ENCODE measurements at places on chromosomes 2 and 18.

DNA sequence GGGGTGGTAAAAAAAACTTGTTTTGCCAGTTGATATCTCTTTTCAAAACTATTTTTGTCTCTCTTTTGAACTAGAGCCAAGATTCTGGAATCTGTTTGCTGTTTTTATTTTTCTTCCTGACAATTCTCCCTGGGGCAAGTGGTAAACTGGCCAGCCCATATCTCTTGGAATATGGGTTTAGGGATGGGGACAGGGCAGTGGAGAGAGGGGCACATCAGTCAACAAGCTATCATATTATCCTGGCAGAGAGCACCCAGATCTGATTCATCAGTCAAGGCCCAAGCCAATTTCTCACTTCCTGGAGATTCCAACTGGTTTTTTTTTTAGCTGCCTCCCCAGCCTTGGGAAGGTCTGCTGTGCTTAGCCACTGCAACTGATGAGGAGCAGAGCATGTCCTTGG, 52.3 kb downstream of the ARHGAP28 start:
- DNase-seq, result no peak

GRCh38 chr2:230685178-230685577, 27.5 kb upstream of the CAB39 start:
- no peak for DNase-seq

GRCh38 chr2:242057379-242058040, 188.0 kb downstream of the RTP5 start:
- DNase-seq, result no peak

GRCh38 chr2:136130511-136130910, 12.6 kb upstream of the CXCR4 start:
- DNase-seq, result no peak

GRCh38 chr2:157946919-157947557, 70.9 kb upstream of the ACVR1 start:
- DNase-seq, result no peak

- DNase-seq, result no peak
Measured at GRCh38 chr2:169895294-169895985, 68.2 kb downstream of the UBR3 start.

DNA sequence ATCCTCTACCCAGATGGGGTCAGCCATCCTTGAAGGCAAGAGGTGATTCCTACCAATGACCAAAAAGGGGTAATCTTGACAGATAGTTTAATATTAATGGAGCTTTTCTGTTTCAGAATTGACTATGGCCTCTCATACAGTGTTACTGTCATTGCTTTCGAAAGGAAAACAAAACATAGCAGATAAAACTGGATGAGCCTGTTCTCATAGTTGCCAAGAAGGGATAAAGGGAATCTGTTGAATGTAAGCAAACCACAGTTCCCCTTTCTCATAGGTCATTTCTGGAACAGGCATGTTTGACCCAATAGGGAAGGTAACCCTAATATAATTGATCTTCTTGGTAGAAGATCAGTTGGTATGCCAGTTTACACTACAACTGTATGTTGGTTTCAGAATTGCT, 1.6 kb downstream of the RAB27B start:
- DNase-seq, result no peak

DNA sequence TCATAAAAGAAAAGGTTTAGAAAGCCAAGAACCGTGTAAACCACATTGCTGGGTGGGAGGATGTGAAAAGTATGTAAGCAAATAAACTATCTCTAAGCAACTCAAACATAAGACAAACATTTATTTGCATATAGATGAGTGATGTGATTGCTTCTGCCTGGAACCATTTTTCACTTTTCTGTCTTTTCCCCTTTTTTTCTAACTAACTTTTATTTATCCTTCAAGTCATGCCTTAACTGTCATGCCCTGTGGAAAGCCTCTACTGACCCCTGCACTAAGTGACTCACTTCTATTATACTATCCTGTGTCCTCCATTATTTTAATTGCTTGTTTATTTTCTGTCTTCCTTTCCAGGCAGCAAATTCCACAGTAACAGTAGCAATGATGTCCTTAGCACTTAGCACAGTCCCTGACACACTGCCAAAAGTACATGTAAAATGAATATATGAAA, 87.5 kb upstream of the CTAGE1 start:
- DNase-seq, result no peak

DNA sequence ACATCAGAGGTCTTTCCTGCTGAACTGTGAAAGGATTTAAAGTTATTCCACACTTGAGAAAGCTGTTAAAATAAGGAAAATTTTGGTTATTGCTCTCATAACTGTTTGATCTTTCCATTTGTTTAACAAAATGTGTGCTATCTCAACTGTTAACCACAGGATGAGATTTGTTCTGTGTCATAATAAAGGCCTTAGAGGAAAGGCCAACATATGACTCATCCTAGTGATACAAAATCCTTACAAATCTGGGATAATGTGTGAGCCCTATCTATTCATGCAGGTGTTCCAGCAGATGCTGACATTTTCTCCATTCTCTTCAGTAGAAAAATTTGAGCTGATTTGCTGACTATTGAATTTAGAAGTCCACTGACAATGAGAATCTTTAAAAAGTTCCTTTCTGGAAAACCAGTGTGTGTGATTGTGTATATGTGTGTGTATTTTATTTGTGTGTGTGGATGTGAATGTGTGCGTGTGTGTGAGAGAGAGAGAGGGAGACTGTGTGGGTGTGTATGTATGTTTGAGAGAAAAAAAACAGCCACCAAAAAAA, 1111.9 kb upstream of the GYPC start:
- DNase-seq, result no peak

GRCh38 chr2:233418761-233419546, 64.7 kb downstream of the DGKD start:
- DNase-seq, result no peak

- no peak for DNase-seq
Measured at GRCh38 chr18:52337276-52337675, 2.7 kb upstream of the DCC start.

GRCh38 chr18:33184958-33185357, 255.6 kb downstream of the CCDC178 start:
- no peak for DNase-seq

- DNase-seq, result no peak
Measured at GRCh38 chr2:35819033-35819432, 536.5 kb upstream of the CRIM1 start.

DNA sequence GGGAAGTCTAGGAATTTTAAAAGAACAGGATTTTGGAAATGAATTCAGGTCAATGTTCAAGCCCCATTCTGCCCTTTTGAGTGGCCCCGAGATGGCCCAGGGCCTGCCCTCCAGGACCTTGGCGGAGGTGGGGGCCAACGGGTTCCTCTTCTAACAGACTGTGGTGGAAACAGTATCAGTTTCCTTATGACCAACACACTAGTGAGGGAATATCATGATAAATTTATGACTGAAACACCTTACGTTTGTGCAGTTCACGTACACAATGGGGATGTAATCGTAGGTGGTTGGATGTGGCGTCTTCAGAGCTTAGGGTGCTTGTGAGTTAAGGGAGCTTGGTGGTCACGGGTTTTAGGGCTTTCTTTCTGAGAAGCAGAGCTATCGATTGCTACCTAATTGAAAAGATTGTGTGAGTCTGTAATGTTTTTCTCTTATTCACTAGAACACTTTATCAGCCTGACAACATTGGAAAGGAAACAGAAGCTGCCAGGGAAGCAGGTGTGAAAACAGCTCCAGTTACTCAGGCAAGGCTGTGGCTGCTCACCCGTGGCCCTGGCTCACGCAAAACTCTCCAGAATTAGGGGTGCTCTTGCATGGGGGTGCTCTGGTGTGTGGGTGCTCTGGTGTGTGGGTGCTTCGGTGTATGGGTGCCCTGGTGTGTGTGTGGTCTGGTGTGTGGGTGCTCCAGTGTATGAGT, 165.3 kb downstream of the SNTG2 start:
- no peak for DNase-seq

DNA sequence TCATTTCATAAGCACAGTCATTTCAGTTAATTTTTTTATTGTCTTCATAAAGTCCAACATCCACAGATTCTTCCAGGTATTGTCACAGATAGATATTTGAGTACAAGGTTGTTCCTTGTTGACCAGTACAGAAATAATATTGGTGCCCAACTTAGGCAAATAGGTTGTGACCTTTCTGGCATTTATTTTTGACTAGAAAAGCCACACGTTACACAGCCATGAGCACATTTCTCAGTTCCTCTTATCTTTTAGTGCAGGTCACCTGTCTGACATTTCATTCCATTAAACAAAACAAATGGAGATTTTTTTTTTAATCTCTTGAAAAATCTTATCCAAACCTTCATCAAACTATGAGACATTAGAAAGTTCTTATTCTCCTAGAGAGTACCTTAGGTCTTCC, 428.8 kb downstream of the ZNF521 start:
- no peak for DNase-seq

DNA sequence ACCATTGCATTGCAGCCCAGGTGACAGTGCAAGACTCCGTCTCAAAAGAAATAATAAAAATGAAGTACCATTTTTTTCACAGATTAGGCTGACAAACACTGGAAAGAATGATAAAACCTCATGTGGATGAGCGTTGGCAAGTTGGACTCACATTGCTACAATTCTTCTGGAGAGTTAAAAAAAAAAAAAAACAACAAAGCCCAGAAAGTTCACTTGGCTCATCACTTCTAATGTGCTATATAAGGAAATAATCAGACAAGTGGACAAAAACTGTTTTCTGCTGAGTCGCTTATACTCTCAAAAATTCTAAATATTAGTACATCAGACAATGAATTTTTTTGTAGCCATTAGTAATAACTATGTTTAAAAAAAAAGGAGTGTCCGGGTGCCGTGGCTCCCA, 38.4 kb downstream of the PKP4 start:
- no peak for DNase-seq

DNA sequence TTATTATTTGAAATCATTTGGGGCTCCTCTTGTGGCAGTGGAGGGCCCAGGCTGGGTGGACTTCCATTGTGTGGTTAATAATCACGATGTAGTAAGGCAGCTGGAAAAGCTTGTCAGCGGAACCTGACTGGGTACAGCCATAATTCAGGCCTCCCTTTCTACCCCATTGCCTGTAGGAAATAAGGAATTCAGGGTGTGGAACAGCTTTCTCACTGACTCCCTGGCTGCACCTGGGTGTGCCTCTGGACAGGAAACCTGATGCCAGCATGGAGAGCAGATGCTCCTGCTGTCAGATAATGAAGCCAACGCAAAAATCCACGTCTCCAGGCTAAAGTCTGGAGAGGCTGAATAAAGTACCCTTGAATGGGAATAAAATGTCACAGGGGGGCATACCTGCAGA, 44.2 kb downstream of the LYPD6B start:
- no peak for DNase-seq

DNA sequence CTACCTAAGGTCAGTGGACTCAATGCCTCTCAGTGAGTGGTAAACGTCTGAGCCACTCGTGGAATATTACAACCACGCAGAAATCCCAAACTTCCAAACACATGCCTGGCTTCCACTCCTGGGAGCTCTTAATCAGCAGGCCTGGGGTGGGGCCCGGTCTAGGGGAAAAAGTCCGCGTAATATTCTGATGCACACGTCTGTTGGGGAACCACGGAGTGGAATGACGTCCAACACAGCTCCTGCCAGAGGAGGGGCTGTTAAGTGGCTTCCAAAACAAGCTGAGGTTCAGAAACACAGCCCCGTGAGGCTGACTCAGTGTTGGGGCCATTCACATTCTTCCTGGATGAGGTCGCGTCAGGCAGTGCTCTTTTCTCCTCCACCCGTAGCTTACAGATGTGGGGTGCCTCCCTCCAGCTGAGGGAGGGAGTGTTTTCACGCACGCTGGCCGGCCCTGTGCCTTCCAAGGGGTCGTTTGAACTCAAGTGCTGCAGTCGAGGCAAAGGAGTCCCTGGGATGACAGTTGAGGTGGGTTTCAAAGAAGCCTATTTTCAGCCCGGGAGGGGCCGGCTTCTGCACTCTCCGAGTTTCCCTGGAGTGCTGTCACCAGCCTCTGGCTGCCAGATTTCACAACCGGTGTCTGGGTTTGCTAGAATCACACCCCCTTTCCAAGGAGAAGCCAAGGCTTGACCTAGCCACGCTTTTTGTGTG, 73.1 kb downstream of the ACKR3 start:
- DNase-seq, result no peak

GRCh38 chr2:9163306-9164111, 43.1 kb upstream of the ASAP2 start:
- no peak for DNase-seq

- DNase-seq, result no peak
Measured at GRCh38 chr2:177175917-177176668, 36.5 kb upstream of the HNRNPA3 start.

GRCh38 chr2:178747767-178748166, 59.5 kb downstream of the TTN start:
- DNase-seq, result no peak

DNA sequence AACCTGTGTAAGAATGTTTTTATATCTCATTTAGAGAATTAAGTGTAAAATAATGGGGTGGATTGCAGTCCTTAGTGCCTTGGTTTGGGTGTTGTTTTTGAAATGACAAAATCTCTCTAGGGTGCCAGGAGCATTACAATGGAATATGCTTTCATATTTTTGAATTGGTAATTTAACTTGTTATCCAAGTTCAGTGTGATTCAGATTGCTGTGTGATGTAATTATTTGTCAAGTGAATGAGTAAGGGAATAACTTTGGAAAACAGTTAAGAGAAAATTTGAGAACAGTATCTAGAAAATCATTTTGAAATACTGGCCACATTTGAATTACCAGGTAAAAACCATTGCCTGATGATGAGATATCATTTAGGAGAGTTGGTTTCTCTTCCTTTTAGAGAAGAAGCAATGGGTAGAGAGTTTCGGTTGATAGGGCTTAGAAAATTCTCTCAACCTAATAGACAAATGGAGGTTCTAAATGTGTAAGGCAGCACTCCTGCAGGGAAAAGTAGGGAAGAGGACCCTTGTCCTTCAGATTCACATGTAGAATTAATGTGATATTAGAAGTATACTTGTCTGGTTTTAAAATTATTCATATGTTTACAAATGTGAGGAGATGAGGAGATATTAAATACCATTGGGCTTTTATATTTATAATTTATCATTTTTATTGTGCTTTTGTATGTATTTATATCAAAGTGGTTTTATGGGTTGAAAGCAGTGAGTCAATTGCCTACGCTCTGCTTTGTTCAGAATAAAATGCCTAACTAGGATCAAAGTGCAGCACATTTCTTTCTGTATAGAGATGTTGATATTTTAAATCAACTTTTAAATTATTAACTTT, 124.8 kb downstream of the PHLPP1 start:
- no peak for DNase-seq

GRCh38 chr18:3048121-3048520, 35.2 kb upstream of the LPIN2 start:
- no peak for DNase-seq

All from DND-41 (cell line).